ENCODE measurements at places on chromosomes 3 and 15.

DNA sequence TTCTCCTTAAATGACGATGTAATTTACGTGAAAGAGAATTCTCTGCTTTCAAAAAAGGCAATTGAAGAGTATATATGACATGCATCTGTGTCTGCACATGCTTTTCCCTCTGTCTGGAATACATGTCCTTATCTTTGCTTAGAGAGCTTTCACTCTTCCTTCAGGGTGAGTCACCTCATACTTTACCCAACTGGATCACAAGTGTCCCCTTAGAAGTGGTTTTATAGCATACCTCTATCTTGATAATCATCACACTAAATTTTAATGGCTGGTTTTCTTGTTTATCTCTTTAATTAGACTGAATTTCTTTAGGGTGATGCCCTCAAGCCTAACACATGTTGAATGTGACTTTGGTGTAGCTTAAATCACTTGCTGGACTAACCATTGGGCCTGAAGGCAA, 178.9 kb downstream of the SV2B start:
- DNase-seq, result no peak

DNA sequence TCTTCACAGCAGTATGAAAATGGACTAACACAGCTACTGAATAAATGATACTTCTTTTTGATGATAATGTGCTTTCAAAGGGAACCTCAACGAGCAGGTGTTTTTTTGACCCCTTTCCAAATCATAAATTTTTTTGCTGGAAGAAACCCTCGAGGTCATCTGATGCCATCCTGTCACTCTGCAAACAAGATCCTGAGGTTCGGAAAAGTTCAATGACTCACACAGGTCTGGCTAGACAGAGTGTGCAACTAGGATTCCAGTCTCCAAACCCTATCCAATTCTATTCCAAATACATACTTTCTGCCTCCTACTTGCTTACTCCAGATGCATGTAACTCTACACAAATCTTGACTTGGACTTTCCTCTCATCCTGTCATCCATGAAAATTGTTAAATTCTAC, 124.7 kb downstream of the NEDD4 start:
- DNase-seq, result no peak

- DNase-seq, result no peak
Measured at GRCh38 chr15:90035840-90036230, 34.7 kb downstream of the ZNF710 start.

DNA sequence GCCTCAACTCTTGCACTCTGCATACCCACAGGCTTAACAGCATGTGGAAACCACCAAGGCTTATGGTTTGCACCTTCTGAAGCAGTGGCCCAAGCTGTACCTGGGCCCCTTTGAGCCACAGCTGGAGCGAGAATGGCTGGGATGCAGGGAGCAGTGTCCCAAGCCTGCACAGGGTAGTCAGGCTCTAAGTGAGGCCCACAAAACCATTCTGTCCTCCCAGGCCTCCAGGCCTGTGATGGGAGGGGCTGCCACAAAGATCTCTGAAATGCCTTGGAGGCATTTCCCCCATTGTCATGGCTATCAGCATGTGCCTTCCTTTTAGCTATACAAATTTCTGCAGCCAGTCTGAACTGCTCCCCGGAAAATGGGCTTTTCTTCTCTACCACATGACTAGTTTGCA, 12.5 kb upstream of the CMSS1 start:
- DNase-seq, result no peak

GRCh38 chr3:197811343-197811742, 20.3 kb downstream of the LRCH3 start:
- DNase-seq, result peak; percentile 43

GRCh38 chr3:119628816-119629445, 31.2 kb downstream of the PLA1A start:
- DNase-seq, result no peak

DNA sequence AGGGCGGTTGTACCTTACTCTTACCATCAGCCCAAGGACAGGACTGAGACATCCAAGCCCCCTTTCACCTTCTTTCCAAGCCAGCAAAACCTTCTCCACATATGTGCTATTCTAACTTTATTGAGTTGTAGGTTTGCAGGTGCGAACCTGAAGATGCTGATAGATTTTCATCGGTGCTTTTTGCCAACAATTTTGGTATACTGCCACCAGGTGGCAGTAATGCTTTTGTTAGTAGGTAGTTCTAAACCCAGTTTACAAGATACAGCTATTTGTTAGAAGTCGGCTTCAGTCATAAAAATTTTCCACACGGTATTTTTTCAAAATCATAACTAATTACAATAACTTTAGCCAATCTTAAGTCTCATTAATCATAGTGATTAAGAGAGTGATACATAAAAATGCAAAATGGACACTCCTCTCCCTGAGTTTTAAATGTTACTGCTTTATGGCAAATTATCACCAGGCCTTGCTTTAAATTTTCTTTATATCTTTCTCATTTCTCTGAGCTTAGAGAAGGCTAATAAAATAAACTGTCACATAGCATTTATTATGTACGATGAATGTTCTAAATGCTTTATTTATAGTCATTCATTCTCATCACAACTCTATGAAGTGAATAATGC, 636 bp downstream of the TBC1D21 start:
- no peak for DNase-seq

GRCh38 chr3:27228805-27229204, 140.4 kb downstream of the NEK10 start:
- DNase-seq, result no peak

DNA sequence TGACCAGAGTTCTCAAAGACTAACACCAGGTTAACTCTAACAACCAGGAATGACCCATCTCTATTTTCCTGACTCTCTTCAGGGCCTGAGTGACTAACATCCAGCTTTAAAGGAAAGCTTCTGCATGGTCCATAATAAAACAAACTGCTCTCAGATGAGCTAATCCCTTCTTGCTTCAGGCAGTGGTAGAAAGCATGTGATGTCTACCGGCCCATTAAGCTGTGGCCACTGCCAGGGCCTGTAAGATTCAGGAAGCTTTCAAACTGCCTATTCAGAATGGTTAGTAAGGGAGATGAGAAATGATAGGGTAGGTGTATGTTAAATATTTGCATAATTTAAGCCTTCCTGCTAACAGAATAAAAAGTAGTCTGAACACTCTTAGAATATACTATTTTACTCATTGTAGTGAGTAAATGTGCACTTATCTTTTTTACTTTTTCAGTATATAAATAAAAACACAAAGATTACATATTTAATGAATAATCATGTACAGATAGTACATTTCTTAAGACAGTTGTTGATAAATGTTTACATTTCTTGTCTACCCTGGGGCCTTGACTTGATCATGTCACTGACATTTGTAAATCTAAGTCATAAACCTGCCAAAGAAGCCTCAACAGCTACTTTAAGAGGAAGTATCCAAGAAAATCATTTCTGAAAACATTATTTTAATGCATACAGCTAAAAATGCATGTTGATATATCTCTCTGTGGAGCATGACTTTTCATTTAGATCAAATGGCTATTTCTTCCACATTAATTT, 222.0 kb downstream of the MCTP2 start:
- no peak for DNase-seq

GRCh38 chr15:72859757-72860145, 76.2 kb upstream of the ADPGK start:
- DNase-seq, result no peak

DNA sequence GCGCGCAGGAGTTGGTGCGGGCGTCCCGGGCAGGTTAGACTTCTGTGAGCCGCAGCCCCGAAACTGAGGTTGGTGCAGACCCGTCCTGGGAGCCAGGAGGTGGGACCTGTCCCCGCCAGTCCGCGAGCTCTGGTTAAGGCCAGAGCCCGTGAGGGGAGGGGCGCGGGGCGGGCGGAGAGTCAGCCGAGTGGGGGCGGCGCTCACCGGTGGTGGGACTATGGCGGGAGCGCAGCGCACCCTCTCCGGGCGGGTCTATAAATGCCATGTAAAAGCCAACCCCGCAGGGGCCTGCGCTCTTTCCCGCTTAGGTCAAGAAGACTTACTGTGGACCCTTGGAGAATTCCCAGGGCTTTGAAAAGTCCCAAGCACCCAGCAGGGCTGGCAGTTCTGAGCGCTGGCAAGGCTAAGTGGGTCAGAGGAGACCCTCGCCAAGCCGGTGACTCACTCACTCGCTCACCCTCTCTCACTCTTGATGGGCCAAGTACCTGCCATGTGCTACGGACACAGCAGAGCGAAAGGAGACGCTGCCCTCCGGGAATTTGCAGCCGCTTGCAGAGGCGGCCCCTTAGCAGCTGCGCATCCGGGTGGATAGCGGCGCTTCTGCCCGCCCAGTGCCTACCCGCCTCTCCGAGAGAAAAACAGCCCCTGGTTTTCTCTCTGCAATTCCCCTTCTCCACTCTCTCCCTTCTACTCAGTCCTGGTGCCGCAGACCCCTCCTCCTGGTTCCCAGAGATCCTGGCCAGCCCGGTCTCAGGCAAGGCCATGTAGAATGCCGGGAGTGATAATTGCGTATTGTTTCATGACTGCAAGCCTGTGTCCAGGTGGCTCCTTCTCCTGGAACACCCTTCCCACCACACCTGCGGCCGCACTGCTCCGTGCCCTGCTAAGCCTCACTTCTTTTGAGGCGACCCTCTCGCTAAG, at the start of gene ALDH1L1:
Gene ALDH1L1 (minus strand): TSS at position 110 of the 921 bp plus-strand sequence. CDS start 19,607 bp downstream, outside the sequence.
- DNase-seq, result peak; percentile 80

GRCh38 chr3:164806188-164806587, 272.1 kb downstream of the SI start:
- no peak for DNase-seq

- DNase-seq, result no peak
Measured at GRCh38 chr15:52186651-52187486, 4.3 kb downstream of the GNB5 start.

DNA sequence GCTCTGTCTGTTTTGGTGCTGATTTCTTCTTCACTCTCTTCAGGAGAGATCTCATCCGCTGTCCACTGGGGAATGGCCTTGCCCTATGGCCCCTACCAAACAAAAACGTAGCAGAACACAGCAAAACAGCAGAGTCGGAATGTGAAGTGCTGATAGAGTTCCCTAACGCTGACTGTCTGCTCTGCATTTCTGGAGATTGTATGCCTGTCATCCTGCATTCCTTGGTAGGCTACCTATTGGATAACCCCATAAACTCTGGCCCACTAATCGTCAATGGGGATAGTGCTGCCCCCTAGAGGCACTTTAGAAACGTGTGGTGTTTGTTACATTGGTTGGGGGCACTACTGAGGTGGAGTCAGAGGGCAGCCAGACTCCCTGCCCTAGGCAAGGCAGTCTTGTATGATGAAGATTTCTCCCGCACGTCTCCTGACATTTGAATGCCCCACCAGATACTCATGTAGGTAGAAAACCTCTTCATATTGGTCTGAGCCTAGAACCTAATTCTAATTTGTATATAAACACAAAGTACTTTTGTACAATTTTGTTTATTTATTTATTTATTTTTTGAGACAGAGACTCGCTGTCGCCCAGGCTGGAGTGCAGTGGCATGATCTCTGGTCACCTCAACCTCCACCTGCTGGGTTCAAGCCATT, 15.6 kb upstream of the MAGEF1 start:
- DNase-seq, result peak; percentile 16

- no peak for DNase-seq
Measured at GRCh38 chr15:48798319-48798718, 12.6 kb downstream of the CEP152 start.

GRCh38 chr3:197076415-197076814, 46.8 kb upstream of the MELTF start:
- DNase-seq, result no peak

GRCh38 chr3:190892395-190892902, 30.0 kb upstream of the GMNC start:
- DNase-seq, result no peak

GRCh38 chr3:140794507-140794906, 116.6 kb downstream of the TRIM42 start:
- DNase-seq, result no peak

DNA sequence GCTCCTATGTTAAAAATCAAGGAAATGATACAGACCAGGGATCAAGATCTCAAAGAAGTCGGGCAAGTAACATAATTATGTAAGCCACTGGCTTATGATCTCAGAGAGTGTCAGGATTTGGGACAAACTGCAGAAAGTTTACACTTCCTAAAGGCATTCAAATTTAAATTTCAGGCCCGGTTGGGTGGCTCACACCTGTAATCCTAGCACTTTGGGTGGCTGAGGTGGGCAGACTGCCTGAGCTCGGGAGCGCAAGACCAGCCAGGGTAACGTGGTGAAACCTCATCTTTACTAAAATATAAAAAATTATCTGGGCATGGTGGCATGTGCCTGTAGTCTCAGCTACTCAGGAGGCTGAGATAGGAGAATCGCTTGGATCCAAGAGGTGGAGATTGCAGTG, 124.4 kb upstream of the UBE2E2 start:
- DNase-seq, result no peak

- no peak for DNase-seq
Measured at GRCh38 chr3:109532257-109533216, 195.2 kb upstream of the DPPA4 start.

GRCh38 chr3:29384640-29385039, 103.8 kb downstream of the RBMS3 start:
- no peak for DNase-seq

- no peak for DNase-seq
Measured at GRCh38 chr3:48420561-48420960, 9.3 kb downstream of the PLXNB1 start.

DNA sequence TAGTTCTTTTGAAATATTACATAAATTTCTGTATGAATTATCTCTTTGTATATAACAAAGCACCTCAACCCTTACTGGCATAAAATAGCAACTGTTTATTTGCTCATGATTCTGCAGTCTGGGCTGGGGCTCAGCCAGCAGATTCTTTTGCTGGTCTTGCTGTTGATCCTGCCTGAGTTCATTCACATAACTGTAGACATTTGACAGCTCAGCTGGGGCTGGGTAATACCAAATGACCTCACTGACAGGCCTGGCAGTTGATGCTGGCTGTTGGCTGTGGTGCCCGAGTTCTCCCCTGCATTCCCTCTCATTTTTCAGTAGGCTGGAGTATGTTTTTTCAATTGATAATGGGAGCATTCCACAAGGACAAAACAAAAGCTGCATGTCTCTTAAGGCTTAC, 449.9 kb upstream of the GOLIM4 start:
- peak; percentile 21 for DNase-seq

GRCh38 chr3:7760718-7761117, 740.9 kb upstream of the LMCD1 start:
- no peak for DNase-seq

DNA sequence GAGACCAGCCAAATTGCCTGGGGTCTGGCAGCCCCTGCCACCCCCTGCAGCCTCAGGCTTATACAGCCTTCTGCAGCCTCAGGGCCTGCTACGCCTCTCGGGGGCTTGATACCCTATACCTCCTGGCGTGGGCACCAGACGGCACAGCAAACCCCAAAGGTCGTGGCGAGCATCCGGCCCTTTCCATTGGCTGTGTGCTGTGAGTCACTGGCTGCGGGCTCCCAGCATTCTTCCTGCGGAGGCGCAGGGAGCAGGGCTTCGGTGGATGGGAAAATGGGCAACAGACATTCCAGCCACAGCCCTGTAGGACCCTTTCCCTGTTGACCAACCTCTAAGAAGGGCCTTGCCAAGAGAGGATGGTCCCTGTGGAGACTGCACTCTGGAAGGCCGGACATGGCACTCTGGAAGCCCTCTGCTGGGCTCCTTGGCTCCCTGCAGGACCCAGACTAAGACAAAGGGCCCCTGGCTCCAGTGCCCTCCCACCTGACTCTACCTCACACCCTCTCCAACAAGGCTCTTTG, 59.6 kb downstream of the ITGA11 start:
- no peak for DNase-seq
